ENCODE measurements at places on chromosomes 2 and 18.

GRCh38 chr18:57480733-57481132, 45.6 kb downstream of the ONECUT2 start:
- no peak for DNase-seq

DNA sequence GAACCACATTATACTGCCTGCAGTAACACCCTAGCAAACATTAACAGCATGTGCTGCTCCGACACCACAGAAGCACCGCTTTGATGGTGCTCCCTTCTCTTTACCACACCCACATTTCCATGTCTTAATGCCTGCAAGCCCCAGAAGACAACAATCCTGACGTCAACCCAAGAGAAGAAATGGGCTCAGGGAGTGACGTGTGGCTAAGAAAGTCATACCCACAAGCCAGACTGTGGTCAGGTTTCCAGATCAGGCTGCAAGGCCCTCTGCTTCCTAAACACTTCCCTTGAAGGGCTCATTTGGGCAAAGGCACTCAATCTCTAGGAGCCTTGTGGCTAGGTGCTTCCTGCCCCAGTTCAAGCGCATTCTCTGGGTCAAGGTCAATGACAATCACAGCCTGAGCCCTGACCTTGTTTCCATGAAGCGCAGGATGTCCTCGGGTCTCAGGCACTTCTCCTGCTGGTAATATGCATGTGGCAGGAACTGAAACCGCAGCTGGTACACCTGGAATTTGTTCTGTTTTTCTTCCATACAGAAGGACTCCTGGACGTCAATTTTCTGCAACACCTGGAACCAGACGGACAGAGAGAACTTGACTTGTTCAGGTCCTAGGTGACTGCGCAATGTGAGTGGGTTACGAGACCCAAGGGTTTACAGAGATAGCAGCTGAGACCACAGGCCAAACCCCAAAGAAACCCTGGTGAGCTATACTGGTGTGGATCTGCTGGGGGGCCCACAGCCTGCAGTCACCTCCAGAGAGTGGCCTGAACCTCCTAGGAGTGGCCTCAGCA, 67.2 kb downstream of the POLR1A start:
- no peak for DNase-seq

- DNase-seq, result no peak
Measured at GRCh38 chr2:152523091-152523490, 188.1 kb downstream of the FMNL2 start.

DNA sequence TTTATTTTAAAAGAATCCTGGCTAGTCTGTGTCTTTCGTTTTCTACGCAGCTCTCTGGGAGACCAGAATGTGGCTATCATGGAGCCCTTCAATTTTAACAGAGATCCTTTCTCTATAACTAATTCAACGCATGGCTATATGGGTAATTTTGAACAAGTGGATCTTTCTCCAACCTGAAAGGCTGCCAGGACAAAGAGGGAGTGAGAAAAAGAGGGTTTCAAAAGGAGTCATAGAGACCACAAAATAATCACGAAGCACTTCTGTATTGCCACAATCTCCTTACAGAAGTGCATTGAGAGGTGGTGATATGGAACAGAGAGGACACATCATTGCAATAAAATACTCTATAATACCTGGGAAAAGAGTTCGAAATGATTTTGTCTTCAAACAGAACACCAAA, 21.7 kb upstream of the CDH2 start:
- no peak for DNase-seq

DNA sequence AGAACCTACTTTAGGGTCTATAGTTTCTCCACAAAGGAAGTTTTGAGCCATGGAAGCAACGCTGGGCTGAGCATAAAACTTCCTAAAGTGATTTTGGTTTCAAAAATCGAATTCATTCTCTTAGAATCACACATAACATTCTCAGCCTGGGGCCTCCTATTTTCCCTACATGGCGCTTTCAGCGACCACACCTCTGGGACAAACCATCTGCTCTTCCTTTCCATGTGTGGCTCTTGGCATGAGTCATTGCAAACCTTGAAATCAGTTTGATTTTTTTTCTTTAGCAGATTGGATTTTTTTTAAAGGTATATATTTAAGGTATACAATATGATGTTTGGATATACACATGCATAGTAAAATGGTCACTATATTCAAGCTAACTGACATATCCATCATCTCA, 72.5 kb upstream of the APCDD1 start:
- peak; percentile 22 for DNase-seq

GRCh38 chr2:104090407-104090806, 763.5 kb upstream of the POU3F3 start:
- no peak for DNase-seq

GRCh38 chr2:222907790-222908441, 47.1 kb downstream of the ACSL3 start:
- DNase-seq, result no peak

GRCh38 chr18:63987743-63988142, 17.9 kb downstream of the SERPINB8 start:
- DNase-seq, result no peak

DNA sequence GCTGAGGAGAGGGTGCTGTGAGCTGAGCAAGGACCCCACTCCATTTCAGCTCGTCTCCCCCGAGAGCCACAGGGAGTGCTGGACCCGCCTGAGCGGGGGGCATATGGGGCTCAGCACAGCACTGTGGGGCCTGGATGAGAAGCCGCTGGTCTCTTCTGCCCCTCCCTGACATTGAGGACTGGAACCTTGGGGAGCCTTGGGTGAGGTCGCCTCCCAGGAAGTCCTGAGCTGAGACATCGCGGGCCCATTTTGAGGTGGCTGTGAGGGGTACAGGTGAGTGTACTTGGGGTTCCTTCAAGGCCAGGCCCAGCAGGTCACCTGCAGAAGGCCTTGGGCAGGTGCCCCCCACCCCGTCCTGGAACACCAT, 3.1 kb upstream of the AQP12A start:
- DNase-seq, result no peak

GRCh38 chr2:110113961-110114591, 1.5 kb downstream of the MALL start:
- no peak for DNase-seq

DNA sequence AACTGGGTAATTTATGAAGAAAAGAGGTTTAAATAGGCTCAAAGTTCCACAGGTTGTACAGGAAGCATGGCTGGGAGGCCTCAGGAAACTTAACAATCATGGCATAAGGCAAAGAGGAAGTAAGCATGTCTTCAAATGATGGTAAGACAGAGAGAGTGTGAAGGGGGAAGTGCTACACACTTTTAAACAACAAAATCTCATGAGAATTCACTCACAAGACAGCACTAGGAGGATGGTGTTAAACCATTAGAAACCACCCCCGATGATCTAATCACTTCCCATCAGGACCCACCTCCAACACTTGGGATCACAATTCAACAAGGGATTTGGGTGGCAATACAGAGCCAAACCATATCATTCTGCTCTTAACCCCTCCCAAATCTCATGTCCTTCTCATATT, 34.9 kb downstream of the CFAP210 start:
- DNase-seq, result no peak

- no peak for DNase-seq
Measured at GRCh38 chr2:151176661-151177060, 85.0 kb downstream of the RBM43 start.

DNA sequence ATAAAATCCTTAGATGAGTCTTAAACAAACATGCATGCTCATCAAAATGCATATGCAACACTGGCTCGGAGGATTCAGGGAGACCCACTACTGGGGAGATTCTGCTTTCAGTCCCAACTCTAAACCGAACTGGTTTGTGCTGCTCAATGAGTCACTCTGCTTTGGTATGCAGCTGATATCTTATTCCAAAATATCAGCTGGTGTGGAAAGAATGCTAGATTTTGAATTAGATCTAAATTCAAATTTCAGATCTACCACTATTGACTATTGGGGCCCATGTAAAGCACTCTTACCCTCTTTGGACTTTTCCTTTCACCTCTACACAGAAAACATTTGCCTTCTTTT, 39.2 kb upstream of the TTN start:
- DNase-seq, result no peak

GRCh38 chr2:214836568-214836967, 27.1 kb upstream of the BARD1 start:
- no peak for DNase-seq

GRCh38 chr2:204051476-204051875, 114.9 kb downstream of the ICOS start:
- no peak for DNase-seq

GRCh38 chr2:113863144-113863543, 26.7 kb upstream of the ACTR3 start:
- DNase-seq, result no peak

DNA sequence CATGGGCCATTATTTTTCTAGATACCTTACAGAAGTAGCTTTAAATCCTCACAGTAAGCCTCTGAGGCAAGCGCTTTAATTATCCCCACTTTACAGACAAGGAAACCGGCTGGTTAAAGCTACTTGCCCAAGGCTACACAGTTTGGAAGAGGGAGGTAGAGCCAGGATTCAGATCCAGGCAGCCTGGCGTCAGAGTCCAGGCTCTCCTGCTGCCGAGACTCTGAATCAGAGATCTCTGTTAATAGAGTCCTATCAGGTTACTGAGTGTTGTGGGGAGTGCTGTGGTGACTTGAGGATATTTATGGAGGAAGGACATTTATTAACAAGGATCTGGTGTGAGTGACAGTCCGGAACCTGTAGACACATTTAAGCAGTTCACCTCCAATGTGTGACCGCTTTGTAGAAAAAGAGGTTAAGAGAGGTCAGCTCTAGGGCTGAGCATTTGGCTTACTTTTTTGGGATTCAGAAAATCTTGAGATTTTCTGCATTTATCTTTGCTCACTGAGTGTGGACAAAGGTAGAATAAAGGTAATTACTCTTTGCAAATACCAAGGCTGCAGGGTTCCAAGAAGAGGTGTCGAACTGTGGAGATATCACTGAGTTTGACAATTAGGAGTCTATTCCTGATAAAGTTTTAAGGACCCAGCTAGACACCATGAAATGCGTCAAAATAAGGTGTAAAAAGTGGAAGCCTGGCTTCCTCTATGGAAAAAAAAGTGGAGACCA, 1.6 kb upstream of the CEP192 start:
- no peak for DNase-seq

DNA sequence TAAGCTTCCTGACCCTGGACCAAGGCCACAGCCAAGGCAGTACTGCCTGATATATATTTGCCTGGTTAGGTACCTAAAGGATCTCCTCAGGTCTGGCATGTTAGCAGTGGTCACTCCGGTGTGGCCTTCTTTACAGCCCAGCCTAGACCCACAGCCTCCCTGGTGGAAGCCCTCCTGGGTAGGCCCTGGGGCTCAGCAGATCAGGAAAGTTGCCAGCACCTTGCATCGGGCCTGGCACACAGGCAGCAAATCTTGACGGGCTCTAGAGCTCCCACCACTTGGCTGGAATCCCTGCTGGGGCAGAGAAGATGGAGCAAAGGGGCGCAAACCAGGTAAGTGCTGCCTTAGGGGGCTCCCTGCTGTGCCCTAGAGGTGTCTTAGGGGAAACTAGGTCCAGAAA, 40.9 kb upstream of the ATP6V1B1 start:
- DNase-seq, result no peak

Data from NCI-H1694 treated with DMSO at 0.1 percent for 48 hours (cell line).